GM19239 (cell line): ENCODE measurements at places on chromosomes 5 and 9.

DNA sequence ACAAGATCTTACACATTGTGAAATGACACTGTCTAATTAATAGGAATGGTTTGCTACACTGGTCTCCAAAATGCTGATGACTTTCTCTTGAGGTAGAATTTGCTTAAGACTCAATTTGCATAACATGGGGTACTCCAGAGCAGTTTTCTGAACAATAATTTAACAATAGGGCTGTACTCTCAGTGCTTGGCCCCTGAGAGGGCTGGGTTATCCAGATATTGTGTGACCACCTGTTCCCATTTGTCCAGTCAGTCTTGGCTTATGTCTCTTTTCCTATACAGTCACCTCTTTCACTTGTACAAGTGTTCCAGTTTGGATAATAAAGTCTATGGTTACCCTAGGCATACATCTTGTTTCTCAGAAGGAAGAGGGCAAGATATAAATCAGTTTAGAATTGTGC, 17.9 kb downstream of the ZSWIM6 start:
- DNase-seq = no peak

DNA sequence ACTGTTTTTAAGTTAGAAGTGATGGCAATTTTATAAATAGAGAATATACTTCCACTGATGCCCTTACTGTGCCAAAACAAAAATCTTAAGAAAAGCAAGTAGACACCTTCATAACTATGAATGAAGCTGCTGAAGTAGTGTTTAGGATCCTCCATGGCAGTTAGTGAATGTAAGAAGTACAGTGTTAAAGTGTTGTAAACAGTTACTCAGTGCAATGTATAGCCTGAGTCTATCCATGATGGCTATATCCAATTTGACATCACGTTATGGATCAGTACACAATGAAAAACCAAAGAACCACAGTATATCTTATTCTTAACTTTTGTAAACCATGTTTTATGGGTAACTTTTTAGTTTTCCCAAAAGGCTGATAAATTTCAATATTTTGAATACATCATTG, 7.1 kb downstream of the CCNG1 start:
- DNase-seq = no peak

- no peak for DNase-seq
Observed at GRCh38 chr5:108093186-108093585, 288.7 kb downstream of the FBXL17 start.

- no peak for DNase-seq
Observed at GRCh38 chr9:22097707-22098106, 88.6 kb upstream of the CDKN2B start.

GRCh38 chr5:149340920-149341319, 4.4 kb upstream of the GRPEL2 start:
- no peak for DNase-seq

GRCh38 chr9:135240222-135240621, 152.8 kb downstream of the OLFM1 start:
- no peak for DNase-seq
